Stimulated activated CD8-positive, alpha-beta memory T cell treated with anti-CD3 and anti-CD28 coated beads, Interleukin-4, amount 100 ng/mL, for 4 hours (primary cell): ENCODE measurements at places on chromosomes 1 and 21.

GRCh38 chr1:33738976-33739375, 124.9 kb upstream of the HMGB4 start:
- no peak for DNase-seq

DNA sequence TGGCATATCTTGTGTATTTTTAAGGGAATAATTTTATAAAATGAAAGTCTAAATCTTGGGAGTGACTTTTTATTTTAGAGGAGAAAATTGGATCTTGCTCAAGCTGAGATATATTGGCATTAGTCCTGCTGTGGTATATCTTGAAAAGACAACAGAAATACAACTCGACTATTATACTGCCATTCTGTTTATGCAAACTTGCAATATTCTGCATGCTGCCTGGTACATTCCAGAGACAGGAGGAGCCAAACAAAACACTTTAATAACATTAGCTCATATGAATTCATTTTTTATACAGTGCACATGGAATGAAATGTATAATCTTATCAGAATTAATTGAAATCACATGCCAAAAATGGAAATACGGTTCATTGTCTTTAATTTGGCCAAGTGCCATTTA, 176.0 kb upstream of the NRIP1 start:
- no peak for DNase-seq

DNA sequence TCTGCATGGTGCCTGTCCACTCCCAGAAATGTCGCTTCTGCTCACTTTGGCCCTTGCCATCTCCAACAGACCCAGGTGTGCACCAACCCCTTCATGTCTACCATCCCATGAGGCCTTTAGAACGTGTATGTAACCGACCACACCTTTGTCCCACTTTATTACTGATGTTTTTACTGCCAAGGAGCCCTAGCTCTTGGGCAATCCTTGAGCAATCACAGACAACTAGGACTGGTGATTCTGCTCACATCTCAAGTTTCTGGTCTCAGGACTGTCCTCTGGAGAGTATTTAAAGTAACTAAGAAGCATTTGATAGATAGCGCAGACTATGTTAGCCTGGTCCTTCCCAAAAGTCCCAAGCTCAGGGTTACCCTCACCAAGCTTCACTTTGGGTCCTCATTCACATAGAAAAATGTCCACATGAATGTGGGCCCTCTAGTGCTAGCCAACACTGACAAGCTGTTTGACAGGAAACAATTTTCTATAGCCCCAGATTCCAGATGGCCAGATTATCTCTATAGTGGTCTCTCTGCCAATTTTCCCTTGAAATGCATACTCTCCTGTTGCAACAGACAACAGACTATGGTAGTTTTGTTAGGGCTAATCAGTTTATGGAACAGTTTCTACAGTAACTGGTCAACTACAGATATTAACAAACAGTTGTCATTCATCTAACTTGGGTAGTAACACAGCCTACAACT, 6.9 kb upstream of the TMEM81 start:
- no peak for DNase-seq

- no peak for DNase-seq
Observed at GRCh38 chr1:74388855-74389254, 123.6 kb downstream of the LRRC53 start.

- DNase-seq: no peak
Observed at GRCh38 chr1:103457886-103458455, 67.5 kb upstream of the RNPC3 start.
